ENCODE measurements at places on chromosomes 11 and 22.

DNA sequence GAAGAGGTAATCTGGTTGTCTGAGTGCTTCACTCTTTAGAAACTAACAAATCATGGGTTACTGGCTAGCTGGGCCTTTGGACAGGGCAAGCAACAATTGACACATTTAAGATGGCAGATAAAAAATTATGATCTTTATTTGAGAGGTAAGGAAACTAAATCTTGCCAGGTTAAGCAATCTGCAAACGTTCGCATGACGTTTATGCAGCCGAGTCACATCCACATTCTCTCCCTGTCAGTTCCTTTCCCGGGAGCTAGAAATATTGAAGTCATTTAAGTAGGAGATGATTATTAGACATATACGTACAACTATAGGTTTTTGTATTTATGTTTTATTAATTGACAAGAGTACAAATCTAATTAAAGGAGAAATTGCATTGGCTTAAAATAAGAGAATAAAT lies 57.4 kb upstream of the RCN1 start:
- DNase-seq = no peak

GRCh38 chr22:46119729-46120419 lies 30.5 kb upstream of the PPARA start:
- no peak for DNase-seq

DNA sequence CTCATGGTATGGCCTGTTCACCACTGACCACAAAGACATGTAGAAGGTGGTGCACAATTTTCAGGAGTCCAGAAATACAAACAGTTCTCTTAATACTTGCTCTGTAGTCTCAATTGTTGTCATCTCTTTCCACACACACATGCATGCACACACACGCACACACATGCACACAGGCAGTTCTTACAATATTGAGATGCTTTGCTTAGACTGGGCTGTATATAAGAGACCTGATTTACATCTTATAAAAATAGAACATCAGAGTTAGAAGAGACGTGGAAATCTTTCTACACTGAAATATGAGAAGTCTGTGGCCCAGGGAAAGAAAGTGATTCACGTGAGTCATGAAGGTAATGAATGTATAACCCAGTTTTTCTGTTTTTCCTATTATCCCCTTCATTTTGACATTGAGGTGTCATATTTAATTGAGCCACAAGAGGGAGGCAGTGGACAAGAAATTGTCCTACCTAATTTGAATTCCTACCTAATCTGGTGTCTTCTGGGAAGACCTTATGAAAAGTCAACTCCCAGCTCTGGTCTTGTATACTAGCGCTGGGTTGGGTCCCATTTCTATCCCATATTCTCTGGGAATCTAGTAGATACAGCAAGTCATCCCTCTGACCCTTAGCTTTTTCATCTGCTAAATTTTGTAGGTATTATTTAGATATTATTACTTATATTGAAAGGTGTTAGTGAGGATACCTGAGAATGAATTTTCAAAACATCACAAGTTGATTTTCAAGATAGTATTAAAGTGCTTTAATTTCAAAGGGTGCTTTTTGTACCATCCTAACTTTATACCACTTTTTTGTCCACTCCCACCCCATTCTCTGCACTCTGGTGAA lies 14.9 kb upstream of the MS4A4A start:
- peak; percentile 2 for DNase-seq

DNA sequence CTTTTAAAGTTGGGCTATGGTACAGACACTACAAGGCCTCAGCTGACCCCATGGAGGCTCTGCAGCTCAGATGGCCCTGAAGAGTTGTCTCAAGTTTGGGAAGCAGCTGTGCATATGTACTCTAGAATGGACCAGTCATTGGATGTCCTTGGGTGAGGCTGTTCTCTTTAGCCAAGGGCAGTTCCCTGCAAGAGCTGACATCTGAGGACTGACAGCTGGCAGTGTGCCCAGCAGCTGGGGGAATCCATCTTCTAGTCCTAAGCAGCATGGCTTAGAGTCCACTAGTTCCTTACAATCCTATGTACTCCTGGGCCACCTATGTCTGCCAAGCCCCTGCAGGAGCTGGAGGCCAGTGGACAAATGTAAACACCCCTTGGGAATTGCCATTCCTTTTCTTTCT lies 76.5 kb downstream of the C11orf91 start:
- DNase-seq = no peak

DNA sequence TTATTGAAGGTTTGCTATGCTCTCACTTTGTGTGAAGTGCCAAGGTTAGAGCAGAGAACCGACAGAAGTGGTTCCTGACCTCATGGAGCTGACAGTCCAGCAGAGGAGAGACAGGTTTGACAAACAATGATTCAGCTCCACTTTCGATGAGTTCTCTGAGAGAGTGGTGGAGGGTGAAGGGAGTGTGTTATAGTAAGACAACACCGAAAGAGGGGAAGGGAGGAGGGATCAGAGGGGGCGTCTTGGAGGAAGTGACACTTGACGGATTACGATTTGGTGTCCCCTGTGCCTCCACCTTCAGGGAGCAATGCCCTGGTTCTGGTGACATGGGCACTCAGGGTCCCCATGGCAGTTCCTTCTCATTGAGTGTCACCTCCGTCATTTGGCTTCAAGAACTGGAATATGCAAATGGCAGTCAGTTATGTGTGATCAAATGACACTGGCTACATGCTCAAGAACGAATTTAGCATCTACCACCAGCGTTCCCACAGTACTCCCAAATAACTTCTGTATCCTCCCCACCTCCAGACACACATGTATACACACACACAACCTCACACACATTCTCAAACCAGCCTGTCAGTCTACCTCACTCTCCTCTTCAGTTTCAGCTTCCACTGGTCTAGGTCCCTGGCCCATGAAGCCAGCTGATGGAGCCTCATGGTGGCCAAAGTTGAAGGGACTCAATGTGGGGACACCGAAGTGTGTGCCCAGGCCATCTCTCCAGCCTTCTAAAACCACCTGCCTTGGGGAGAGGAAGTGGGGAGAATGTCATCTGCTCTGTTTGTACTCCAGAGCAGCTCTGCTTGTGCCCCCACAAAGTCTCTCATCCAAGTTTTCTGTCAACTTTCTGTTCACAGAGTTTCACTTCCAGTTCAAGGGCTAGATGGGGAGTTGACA lies 31.4 kb upstream of the NUP160 start:
- no peak for DNase-seq

- DNase-seq = no peak
These were observed 6.9 kb downstream of the ARVCF start for GRCh38 chr22:20009582-20010306.

- no peak for DNase-seq
These were observed 145.7 kb upstream of the NECTIN1 start for GRCh38 chr11:119874660-119875238.

GRCh38 chr11:1564535-1565172 lies 7.4 kb downstream of the DUSP8 start:
- peak; percentile 99 for DNase-seq

GRCh38 chr22:30238661-30239487 lies 7.7 kb downstream of the LIF start:
- peak; percentile 56 for DNase-seq

GRCh38 chr11:102343809-102344208 lies 3.2 kb upstream of the BIRC2 start:
- no peak for DNase-seq

DNA sequence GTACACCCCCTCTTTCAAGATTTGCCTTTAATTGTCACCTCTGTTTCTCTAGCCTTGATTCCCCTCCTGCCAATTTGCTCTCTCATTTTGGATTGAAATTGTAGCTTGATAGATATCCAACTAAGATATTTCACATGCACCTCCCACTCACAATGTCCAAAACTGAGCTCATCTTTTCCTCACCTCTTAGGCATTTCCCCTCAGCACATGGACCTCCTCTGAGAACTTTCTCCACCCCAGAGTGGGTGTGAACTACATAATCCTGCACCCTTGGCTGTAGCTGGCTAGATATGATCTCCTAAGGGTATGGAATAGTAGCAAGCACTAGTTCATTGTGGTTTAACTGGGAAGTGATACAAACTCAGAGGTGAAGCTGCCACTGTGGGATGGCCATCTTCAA lies 91.5 kb upstream of the SESN3 start:
- DNase-seq = no peak

DNA sequence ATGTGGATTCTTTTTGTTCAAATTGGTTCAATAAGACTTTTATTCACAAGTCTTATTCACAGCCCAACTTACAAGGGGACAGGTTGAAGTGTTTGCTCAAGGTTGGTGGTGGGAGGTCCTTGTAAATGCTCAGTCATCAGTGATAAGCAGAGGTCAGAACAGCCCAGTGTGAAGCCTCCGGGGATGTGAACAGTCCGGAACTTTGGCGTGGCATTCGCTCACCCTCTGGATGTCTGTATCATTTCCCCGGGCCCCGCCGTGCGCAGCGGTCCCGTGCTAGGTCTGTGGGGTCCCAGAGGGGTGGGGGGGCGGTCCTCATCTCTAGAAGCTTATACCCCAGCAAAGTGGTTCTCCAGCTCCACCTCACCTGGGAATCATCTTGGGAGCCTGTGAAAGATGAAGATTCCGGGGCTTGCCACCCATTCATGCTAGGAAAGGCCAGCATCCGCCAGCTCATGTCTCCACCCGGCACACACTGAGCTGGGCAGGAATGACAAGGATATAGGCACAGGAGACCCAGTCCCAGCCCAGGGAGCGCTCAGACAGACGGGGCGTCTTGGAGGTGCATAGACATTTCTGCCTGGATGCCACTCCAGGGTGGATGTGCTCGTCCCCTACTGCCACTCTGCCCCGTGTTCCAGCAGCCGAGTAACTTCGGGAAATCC lies 327.5 kb downstream of the TBC1D22A start:
- DNase-seq = no peak

DNA sequence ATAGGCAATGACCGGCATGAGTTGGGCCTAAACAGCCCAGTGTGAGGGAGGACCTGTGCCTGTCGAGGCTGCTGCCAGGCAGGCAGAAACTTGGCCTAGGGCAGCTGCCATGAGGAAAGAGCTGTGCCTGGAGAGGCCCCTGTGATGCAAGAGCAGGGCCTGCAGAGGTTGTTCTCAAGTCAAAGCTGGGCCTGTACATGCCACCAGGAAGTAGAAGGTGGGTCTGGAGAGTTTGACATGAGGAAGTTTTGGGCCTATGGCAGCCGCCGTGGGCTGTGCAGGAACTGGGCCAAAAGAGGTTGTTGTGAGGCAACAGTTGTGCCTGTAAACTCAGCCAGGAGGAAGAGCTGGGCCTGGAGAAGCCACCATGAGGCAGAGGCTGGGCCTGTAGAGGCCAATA lies 43.2 kb downstream of the OR4C45 start:
- DNase-seq = no peak

DNA sequence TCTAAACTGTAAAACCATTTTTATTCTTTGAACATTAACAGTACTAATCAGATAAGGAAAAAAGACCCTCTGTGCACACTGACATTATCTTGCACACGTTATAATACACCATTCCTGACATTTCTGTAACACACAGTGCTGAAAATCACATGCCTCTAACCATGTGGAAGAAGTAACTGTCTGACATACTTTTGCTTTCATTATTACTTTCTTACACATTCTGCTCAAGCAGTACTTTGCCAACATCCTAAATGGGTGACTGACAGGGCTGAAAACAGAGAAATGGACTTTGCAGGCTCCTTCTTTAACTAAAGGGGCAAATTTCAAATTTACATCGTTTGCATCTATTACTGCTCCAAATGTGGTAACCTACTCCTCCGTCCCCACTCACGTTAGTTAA lies 22.8 kb upstream of the TP53AIP1 start:
- DNase-seq = no peak

GRCh38 chr11:109109150-109109549 lies 312.8 kb upstream of the C11orf87 start:
- no peak for DNase-seq

DNA sequence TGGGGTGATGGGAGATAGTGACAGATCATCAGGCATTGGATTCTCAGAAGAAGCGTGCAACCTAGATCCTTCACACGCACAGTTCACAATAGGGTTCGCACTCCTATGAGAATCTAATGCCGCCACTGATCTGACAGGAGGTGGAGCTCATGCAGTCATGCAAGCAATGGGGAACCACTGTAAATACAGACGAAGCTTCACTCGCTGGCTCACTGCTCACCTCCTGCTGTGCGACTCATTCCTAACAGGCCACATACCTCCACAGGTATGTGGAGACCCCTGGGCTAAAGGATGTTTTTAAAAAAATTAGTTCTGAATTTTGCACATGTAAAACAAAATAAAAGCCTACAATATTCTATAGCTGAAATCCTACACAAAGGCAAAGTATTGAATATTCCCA lies 20.5 kb upstream of the TEAD1 start:
- DNase-seq = no peak

DNA sequence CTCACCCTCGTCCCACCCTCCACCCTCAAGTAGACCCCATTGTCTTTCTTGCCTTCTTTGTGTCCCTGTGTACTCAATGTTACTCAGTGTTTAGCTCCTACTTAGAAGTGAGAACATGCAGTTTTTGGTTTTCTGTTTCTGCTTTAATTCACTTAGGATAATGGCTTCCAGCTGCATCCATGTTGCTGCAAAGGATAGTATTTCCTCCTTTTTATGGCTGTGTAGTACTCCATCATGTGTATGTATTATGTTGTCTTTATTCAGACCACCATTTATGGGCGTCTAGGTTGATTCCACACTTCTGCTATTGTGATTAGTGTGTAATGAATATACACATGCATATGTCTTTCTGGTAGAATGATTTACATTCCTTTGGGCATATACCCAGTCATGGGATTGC lies 73.6 kb downstream of the SIK2 start:
- DNase-seq = no peak

- DNase-seq = no peak
These were observed 8.4 kb downstream of the APLNR start for GRCh38 chr11:57228600-57228999.

GRCh38 chr11:68749229-68750123 lies 1.8 kb downstream of the TESMIN start:
- DNase-seq = no peak

GRCh38 chr11:76086743-76087635 lies 119.3 kb downstream of the WNT11 start:
- peak; percentile 7 for DNase-seq

DNA sequence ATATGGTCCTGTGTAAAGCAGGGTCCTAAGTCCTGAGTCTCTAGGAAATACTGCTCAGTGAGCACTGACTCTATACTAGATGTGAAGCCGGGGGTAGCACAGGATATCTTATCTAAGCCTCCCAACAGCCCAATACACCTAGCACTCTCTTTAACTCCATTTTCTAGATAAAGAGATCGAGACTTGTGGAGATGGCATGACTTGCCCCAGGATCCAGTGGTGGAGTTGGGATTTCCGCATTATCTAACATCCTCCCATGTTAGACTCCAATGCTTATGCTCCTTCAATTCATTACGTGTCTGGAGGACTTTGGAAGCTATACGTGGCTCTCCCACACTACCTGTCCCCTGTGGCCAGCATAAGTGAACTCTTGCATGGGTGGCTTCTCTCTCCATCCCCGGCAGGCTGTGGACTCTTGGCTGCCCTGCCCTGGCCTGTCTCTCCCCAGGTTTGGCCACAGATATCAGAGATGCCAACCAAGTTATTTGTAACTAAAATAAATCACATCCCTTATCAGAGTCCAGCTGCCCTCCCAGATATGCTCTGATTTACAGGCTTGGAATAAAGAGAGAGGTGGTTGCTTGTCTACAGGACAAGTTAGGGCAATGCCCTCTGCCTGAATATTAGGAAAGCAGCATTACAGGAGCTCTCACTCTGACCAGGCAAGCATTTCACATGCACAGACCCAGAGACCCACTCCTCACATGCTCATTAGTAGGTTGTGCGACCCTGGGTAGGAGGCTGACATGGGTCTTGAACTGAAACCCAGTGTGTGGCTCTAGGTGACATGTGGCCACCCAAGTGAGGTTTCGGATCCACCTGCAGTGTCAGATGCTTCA lies 4.5 kb downstream of the CD44 start:
- DNase-seq = no peak

Measured in H54 (cell line).